ENCODE measurements at places on chromosomes 7 and 10.

GRCh38 chr7:36459236-36459960, 69.7 kb downstream of the ANLN start:
- no peak overlapping the region for H3K27ac ChIP-seq
- no peak for DNase-seq
- peaks cover 15% of the 10 kb centered on the region for H3K36me3 ChIP-seq
- H3K4me3 ChIP-seq: no peak overlapping the region
- no peaks in the 10 kb centered on the region for H3K27me3 ChIP-seq
- no peaks in the 10 kb centered on the region for H3K4me1 ChIP-seq

DNA sequence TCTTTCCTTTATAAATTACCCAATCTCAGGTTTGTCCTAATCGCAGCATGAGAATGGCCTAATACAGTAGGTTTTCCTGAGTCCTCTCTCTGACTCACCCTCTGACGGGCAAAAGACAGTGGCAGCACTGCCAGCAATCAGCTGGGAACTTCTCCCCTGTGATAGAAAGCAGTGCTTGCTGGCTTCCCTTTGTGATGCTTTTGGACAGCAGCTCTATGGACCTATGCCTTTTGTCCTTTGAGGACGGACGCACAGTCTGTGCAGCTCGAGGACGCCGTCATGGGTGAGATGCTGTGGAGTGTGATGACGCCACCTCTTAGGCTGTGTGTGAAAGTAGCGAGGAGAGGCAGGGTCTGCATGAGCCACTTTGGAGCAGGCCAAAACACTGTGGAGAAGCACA, 68.8 kb downstream of the KIAA1217 start:
- H3K36me3 ChIP-seq: peaks cover 23% of the 10 kb centered on the region
- no peaks in the 10 kb centered on the region for H3K27me3 ChIP-seq
- H3K27ac ChIP-seq: peak overlapping the region; percentile 3
- no peak overlapping the region for H3K4me3 ChIP-seq

DNA sequence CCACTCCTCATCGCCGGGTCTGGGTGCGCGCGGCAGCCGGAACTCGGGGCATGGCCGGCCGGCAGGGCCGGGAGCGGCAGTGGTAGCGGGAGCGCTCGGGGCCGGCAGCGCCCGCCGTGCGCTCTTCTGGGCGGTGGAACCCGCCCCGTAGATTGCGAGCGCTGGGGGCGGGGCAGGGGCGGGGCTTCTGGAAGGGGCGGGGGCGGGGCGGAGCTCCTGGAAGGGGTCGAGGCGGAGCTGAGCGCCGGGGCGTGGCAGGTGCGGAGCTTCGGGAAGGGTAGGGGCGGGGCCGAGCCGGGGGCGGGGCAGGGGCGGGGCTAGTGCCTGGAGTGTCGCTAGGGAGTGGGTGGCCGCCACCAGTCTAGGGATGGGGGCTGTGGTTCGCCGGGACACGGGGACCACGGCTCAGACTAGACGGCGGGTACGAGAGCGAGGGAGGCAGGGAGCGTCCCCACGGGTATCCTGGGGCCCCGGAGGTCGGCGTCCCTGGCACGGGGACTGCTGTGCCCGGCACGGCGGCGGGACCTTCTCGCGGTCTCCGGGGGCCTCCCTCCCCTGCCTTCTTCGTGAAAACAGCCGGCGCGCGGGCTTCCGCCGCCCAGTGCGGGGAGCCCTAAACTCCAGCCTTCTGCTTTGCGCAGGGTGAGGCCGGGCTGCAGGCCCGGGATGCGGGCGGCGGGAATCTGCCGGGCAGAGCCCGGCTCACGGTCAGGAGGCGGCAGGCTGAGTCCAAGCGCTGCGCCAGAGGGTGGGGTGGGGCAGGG, at the start of gene STK32C:
Gene STK32C (minus strand): TSS at position 128 of the 764 bp plus-strand sequence. CDS start 117 bp downstream, at position 11.
- H3K4me3 ChIP-seq: peak within 1 kb of the TSS; percentile 83
- peak; percentile 88 for DNase-seq
- H3K27me3 ChIP-seq: no peaks in the 10 kb centered on the region
- no peak within 1 kb of the TSS for H3K27ac ChIP-seq

DNA sequence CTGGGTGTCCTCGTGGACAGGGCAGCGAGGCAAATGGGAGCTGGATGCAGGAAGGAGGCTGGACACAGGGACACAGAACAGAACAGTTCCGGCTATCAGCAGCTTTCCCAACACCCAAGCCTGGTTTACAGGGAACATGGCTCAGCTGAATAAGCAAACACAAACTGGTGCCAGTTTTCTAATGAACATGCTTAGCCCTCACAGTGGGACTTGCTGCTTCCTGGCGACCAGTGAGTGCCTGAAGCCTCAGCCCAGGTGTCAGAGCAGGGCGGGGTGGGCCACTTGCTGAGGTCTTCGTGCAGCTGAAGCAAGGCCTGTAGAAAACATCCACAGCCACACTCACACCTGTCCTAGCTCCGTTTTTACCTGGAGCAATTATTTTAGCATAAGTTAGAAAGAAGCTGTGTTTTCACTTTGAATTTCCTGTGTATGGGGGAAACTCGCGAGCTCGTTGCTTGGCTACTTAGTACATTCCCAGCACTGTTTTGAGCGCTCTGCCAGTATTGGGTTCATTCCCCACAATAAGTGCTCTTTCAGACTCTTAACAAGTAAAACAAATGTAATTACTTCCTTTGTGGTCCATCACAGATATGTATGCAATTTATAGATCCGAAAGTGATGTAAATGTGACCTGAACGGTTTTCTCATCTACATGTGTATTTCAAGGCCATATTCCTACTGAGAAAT, 261.2 kb upstream of the SHH start:
- H3K36me3 ChIP-seq: no peaks in the 10 kb centered on the region
- DNase-seq: no peak
- peaks cover 18% of the 10 kb centered on the region for H3K27me3 ChIP-seq
- H3K4me3 ChIP-seq: no peak overlapping the region
- no peak overlapping the region for H3K27ac ChIP-seq
- H3K4me1 ChIP-seq: no peaks in the 10 kb centered on the region

GRCh38 chr10:24664991-24665390, 58.7 kb downstream of the ARHGAP21 start:
- H3K27ac ChIP-seq: no peak overlapping the region
- H3K4me1 ChIP-seq: no peaks in the 10 kb centered on the region
- H3K27me3 ChIP-seq: no peaks in the 10 kb centered on the region
- peaks cover 11% of the 10 kb centered on the region for H3K36me3 ChIP-seq
- no peak for DNase-seq

GRCh38 chr7:100088095-100088620, 611 bp upstream of the COPS6 start:
- peak overlapping the region; percentile 92 for H3K4me3 ChIP-seq
- DNase-seq: no peak
- peak overlapping the region; percentile 76 for H3K27ac ChIP-seq
- peaks cover 44% of the 10 kb centered on the region for H3K36me3 ChIP-seq
- H3K4me1 ChIP-seq: peaks cover 18% of the 10 kb centered on the region

GRCh38 chr7:151684408-151685175, 164.9 kb upstream of the RHEB start:
- H3K27ac ChIP-seq: no peak overlapping the region
- DNase-seq: peak; percentile 23
- no peaks in the 10 kb centered on the region for H3K36me3 ChIP-seq
- H3K4me3 ChIP-seq: no peak overlapping the region
- H3K27me3 ChIP-seq: no peaks in the 10 kb centered on the region

GRCh38 chr10:69201045-69201444, 19.1 kb upstream of the HKDC1 start:
- H3K27ac ChIP-seq: peak overlapping the region; percentile 69
- H3K4me1 ChIP-seq: no peaks in the 10 kb centered on the region
- no peak overlapping the region for H3K4me3 ChIP-seq
- no peaks in the 10 kb centered on the region for H3K27me3 ChIP-seq

- H3K4me3 ChIP-seq: peak overlapping the region; percentile 6
- H3K27ac ChIP-seq: peak overlapping the region; percentile 84
- no peaks in the 10 kb centered on the region for H3K27me3 ChIP-seq
- DNase-seq: peak; percentile 91
These were observed 70.0 kb downstream of the CAMK1D start for GRCh38 chr10:12419262-12419847.

DNA sequence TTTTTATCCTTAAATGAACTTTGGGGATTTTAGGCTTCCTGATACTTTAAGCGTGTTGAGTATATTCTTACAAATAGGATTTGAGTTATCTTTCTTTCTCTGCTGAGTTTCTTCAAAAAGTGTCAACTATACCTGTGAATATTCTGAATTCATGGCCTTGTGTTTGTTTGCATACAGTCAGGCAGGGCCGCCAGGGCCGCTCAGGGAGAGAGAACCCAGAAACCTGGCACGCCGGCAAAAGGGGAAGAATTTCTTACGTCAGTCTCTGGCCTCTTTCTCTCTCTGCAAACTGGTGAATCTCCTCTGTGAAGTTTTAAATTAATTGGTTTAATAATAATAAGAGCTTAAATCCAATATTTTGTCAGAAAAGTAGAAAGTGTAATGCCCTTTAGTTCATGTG, 29.3 kb upstream of the BNIP3 start:
- no peaks in the 10 kb centered on the region for H3K36me3 ChIP-seq
- peaks cover 5% of the 10 kb centered on the region for H3K4me1 ChIP-seq
- no peaks in the 10 kb centered on the region for H3K27me3 ChIP-seq
- DNase-seq: no peak

- H3K27ac ChIP-seq: no peak overlapping the region
- no peaks in the 10 kb centered on the region for H3K4me1 ChIP-seq
- DNase-seq: no peak
- H3K4me3 ChIP-seq: no peak overlapping the region
- peaks cover 41% of the 10 kb centered on the region for H3K27me3 ChIP-seq
These were observed 27.9 kb upstream of the ITGA8 start for GRCh38 chr10:15747632-15748031.

GRCh38 chr7:19099194-19099593, 18.2 kb downstream of the TWIST1 start:
- H3K36me3 ChIP-seq: peaks cover 6% of the 10 kb centered on the region
- H3K27me3 ChIP-seq: no peaks in the 10 kb centered on the region
- DNase-seq: no peak
- H3K27ac ChIP-seq: no peak overlapping the region
- no peak overlapping the region for H3K4me3 ChIP-seq
- H3K4me1 ChIP-seq: no peaks in the 10 kb centered on the region

DNA sequence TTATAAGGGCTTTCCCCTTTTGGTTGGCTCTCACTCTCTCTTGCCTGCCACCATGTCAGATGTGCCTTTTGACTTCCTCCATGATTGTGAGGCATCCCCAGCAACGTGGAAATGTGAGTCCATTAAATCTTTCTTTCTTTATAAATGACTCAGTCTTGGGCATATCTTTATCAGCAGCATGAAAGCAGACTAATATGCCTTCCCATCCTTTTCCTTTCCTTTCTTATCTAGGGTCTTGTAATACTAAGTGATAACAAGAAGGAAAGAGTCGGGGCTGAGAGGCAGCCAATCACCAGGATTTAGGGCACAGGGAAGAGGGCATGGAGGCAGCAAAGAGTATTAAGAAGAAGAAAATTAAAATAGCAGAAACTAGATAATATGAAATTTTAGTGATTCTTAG, 62.0 kb upstream of the JCAD start:
- no peak overlapping the region for H3K27ac ChIP-seq
- H3K27me3 ChIP-seq: no peaks in the 10 kb centered on the region
- H3K4me1 ChIP-seq: no peaks in the 10 kb centered on the region
- no peak overlapping the region for H3K4me3 ChIP-seq
- DNase-seq: no peak

DNA sequence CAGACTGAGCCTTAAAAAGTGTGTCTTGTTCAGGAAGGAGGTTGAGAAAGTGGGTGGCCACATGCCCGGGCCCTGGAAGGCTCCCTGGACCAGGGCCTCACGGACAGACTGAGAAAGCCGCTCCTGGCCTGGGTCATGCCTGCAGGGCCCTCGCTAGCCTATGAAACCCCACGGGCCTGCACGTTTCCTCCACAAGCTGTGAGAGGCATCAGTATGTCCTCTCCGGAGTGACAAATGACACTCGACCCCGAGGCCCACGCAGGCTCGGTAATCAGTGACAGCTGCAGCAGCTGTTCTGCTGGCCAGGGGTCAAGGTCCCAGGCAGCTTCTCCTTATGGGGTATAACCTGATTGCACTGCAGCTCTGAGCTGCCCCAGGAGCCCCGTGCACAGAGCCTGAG, 47.6 kb downstream of the ASB13 start:
- peak overlapping the region; percentile 86 for H3K27ac ChIP-seq
- no peak overlapping the region for H3K4me3 ChIP-seq
- DNase-seq: no peak
- peaks cover 39% of the 10 kb centered on the region for H3K4me1 ChIP-seq

- H3K4me3 ChIP-seq: no peak overlapping the region
- H3K27me3 ChIP-seq: no peaks in the 10 kb centered on the region
- no peak overlapping the region for H3K27ac ChIP-seq
- no peaks in the 10 kb centered on the region for H3K36me3 ChIP-seq
- H3K4me1 ChIP-seq: peaks cover 14% of the 10 kb centered on the region
These were observed 341.4 kb upstream of the PODXL start for GRCh38 chr7:131897790-131898165.

- peaks cover 13% of the 10 kb centered on the region for H3K4me1 ChIP-seq
- DNase-seq: peak; percentile 67
- H3K27ac ChIP-seq: peak overlapping the region; percentile 83
These were observed 164.4 kb downstream of the TPK1 start for GRCh38 chr7:144671429-144671828.

DNA sequence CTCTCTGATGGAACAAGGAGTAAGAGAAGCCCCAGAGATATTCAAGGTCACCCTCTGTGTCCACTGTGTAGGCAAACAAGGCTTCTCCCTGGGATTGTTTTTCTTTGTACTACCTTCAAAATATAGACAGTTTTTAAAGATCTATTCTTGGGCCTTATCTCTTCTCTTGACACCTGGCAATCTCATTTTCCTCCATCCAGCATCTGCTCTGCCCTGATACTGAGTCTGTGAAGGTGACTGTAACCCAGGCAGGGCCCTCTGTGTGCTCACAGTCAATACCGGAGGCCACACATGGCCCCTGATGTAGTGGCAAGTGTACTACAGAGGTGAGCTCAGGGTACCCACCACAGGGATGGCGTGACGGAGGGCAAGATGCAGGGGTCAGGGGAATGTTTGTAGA, 221.1 kb downstream of the SNX10 start:
- no peaks in the 10 kb centered on the region for H3K4me1 ChIP-seq
- no peaks in the 10 kb centered on the region for H3K27me3 ChIP-seq
- H3K27ac ChIP-seq: no peak overlapping the region
- no peak for DNase-seq
- peaks cover 7% of the 10 kb centered on the region for H3K36me3 ChIP-seq
- H3K4me3 ChIP-seq: no peak overlapping the region

GRCh38 chr7:50473531-50473930, 23.4 kb upstream of the FIGNL1 start:
- peaks cover 13% of the 10 kb centered on the region for H3K4me1 ChIP-seq
- DNase-seq: no peak
- no peaks in the 10 kb centered on the region for H3K36me3 ChIP-seq
- H3K27ac ChIP-seq: peak overlapping the region; percentile 88
- H3K4me3 ChIP-seq: no peak overlapping the region

DNA sequence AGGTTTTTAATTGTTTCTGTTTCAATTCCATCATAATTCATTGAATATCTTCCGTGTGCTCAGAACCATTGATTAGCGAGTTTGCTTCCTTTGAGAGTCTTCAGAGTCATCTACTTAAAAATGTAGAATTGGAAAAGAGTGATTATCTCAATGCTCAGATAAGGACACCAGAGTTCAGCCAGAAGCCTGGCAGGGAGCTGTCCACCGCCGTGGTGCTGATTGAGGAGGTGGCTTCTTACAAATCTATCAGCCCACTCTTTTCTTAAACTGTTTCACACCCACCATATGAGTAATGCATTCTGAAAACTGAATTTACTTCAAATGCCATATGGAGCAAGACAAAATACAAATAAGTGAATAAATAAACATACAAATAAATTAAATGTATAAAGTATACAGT, 79.3 kb downstream of the INSYN2A start:
- H3K27me3 ChIP-seq: no peaks in the 10 kb centered on the region
- no peak overlapping the region for H3K4me3 ChIP-seq
- peak; percentile 51 for DNase-seq
- H3K27ac ChIP-seq: no peak overlapping the region
- H3K36me3 ChIP-seq: peaks cover 29% of the 10 kb centered on the region
- no peaks in the 10 kb centered on the region for H3K4me1 ChIP-seq
